ENCODE measurements at places on chromosomes 2 and 18.

GRCh38 chr2:202221873-202222272, 16.5 kb downstream of the SUMO1 start:
- DNase-seq = no peak

- no peak for DNase-seq
These were observed 160.2 kb upstream of the NDUFV2 start for GRCh38 chr18:8942021-8942908.

DNA sequence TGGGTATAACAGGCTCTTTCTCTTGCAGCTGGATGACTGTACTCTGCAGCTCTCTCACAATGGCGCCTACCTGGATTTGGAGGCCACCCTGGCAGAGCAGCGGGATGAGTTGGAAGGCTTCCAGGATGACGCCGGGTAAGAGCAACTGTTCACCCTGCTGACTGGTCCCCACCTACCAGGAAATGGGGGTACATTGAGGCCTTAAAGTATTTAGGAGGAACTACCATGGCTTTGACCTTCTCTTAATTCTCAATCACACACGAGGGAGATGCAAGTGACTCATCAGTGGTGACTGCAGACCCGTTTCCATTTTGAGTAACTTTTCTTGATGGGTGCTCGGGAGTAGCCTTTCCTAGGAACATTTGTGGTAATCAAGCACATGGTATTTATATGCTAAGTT, 58.0 kb downstream of the FHOD3 start:
- DNase-seq = no peak

- DNase-seq = no peak
These were observed 58.6 kb downstream of the LCLAT1 start for GRCh38 chr2:30505500-30506180.

DNA sequence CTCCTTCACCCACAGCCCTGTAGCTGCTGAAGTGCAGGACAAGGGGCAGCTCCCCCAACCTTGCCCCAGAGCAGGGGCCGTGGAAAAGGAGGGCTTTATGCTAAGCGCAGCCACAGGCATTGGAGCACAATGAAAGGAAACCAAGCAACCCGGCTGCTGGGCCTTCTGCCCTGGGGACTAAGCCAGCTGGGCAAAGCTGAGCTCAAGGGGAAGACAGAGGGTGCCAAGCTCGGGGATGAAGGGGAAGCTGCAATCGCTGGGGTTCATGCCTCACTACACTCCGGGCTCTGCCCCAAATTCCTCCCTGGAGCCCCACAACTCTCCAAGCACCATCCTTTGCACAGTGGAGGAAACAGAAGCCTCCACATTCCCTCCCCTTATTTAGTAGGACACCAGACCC, 12.4 kb downstream of the SFXN5 start:
- no peak for DNase-seq

GRCh38 chr2:187358531-187358930, 89.5 kb downstream of the CALCRL start:
- DNase-seq = no peak

DNA sequence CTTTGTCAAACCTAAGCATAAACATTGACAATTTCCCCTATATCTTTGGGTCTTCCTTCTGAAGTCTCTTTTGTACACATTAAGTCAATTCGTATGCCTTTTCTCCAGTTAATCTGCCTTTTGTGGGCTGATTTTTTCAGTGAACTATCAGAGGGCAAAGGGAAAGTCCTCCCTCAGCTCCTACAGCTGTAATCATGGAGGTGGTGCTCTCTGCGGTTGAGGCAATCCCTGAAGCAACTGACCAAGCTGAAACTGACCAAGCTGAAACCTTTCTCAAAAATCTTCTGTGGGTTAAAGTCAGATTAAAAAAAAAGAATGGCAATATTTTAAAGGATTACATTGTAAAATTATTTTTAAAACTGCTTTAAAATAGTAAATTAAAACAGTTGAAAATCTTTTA, 105.8 kb upstream of the DNAJC10 start:
- no peak for DNase-seq

GRCh38 chr2:175935289-175936181, 66.5 kb downstream of the LNPK start:
- no peak for DNase-seq

Data from cortex of kidney (tissue), 1 donor.